Tibial nerve (tissue), 4 donors: ENCODE measurements at places on chromosomes 2 and 18.

GRCh38 chr2:197102231-197102630, 175.7 kb upstream of the PGAP1 start:
- DNase-seq, result no peak

GRCh38 chr2:133733901-133734255, 165.6 kb upstream of the NCKAP5 start:
- no peak for DNase-seq

GRCh38 chr2:121090088-121090715, 194.8 kb downstream of the TFCP2L1 start:
- DNase-seq, result no peak

- DNase-seq, result no peak
Observed at GRCh38 chr2:203718087-203718486, 11.6 kb downstream of the CD28 start.
